ENCODE measurements at places on chromosomes 16 and 17.

- DNase-seq: no peak
These were observed 26.0 kb downstream of the SNX29 start for GRCh38 chr16:12002447-12003006.

DNA sequence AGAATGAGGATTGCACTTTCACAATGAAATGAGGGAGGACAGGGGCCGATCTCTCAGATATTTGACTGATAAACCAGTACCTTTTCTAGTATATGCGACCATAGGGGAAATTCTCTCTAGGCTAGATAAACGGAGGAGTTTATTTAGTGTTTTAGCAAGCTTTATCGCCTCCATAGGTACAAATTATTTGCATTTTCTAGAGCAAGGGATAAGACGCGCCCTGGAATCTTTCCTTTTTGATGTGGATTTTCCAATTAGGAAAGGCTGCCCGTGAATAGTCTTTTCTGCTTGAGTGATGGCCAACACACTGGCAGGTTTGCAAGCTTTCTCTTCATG is 351 bp upstream of the GDPD1 start:
- DNase-seq: no peak

DNA sequence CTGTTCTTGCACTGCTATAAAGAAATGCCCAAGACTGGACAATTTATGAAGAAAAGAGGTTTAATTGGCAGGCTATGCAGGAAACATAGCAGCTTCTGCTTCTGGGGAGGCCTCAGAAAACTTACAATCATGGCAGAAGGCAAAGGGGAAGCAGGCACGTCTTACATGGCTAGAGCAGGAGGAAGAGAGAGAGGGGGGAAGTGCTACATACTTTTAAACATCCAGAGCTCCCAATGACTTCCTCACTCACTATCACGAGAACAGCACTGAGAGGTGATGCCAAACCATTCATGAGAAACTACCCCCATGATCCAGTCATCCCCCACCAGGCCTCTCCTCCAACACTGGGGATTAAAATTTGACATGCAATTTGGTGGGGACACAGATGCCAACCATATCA is 13.3 kb downstream of the WFIKKN2 start:
- DNase-seq: no peak

DNA sequence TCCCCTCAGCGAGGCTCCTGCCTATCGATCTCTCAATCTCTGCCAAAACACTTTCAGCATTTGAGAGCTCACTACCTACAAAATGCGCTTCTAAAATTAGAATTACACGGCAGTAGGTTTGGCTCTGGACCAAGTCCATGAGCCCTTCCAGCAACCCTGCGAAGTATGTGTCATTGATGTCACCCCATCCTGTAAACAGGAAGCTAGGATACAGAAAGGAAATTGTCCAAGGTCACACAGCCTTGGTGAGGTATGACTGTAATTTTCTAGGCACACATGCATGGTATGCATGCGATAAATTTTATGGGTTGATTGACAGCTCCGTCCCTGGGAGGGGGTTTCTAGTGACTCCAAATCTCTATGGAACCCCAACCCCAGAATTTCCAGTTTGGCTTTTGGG is 330.3 kb upstream of the CDH5 start:
- DNase-seq: no peak

- DNase-seq: peak; percentile 50
These were observed 6.1 kb upstream of the ENDOV start for GRCh38 chr17:80408872-80409271.

DNA sequence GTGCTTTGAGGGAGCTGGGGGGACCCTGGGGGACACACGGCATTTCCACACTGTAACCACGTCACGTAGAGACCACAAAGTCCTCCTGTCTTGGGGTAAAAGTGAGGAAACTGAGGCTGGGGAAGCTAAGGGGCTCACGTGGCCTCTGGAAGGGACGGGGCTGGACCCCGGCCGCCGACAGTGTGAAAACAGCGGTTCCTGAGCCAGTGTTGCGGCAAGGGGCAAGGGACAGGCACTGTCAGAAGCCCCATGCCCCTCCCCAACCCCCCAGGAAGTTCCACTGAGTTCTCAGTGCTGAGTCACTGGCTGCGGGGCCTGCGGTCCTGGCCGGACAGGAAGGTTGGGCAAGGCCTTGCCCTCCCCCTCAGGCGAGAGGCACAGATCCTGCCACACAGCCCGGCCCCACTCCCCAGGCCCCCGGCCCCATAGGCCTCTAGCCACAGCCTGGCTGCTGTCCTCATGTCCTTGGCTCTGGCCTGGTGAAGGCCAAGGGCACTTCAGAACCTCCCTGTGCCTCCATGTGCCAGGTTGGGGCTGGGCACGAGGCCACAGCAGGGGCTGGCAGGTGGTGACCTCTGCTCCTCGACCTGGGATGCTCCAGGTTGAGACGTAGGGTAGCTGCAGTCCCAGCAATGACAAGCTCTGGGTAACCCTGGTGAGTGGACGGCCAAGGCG is 5.0 kb upstream of the CCDC57 start:
- DNase-seq: no peak

GRCh38 chr17:75913537-75914210 is 9.0 kb upstream of the MRPL38 start:
- no peak for DNase-seq

Measured in activated CD4-positive, alpha-beta T cell treated with anti-CD3 and anti-CD28 coated beads for 36 hours (primary cell).